Natural killer cell (primary cell): ENCODE measurements at places on chromosomes 3 and 15. TPM values are rescaled to one million over a fixed set of nuclear protein-coding genes. Genes with fewer than 3 reads are reported as not detected.

- no peak for DNase-seq
Observed at GRCh38 chr3:138418601-138419206, 15.7 kb upstream of the ESYT3 start.

DNA sequence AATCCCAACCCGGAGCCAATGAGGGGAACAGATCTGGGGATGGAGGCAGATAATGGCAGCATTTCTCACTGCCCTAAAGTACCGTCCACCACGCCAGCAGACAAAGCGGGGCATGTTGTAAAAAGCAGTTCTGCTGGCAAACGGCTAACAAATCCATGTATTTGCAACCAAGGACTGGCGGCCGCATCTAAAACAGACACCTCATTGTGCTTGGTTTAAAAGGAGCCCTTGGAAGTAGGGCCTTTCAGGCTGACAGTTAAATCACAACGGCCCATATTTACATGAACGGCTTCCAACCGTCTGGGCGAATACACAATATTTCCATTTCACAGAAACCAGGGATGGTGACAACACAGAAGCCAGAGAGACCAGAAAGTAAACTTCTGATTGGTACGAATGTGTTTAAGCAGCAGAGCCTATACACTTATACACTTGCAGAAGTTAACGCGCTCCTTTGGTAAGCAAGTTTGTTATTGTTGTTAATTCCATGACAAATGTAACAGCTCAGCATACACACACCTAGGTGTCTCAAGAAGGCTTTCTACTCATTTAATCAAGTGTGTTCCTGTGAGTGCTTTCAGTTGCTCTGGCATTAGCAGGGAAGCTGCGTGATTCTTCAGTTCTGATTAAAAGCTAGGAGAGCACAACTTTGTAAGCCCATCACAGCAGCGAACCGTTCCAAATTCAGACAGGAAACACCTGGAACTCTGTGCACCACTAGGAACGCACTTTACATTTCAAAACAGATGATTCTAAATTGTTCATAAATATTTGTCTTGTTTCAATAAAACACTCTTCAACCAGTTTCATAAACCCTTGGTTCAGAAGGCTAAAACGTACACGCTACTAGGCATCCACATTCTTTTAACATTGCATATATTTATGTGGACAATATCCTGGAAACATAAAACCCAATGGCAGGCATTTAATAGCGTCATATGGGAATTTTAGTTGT lies 112.9 kb downstream of the PDZRN3 start:
- no peak for DNase-seq

GRCh38 chr3:123491966-123492587 lies 43.2 kb upstream of the ADCY5 start:
- no peak for DNase-seq

DNA sequence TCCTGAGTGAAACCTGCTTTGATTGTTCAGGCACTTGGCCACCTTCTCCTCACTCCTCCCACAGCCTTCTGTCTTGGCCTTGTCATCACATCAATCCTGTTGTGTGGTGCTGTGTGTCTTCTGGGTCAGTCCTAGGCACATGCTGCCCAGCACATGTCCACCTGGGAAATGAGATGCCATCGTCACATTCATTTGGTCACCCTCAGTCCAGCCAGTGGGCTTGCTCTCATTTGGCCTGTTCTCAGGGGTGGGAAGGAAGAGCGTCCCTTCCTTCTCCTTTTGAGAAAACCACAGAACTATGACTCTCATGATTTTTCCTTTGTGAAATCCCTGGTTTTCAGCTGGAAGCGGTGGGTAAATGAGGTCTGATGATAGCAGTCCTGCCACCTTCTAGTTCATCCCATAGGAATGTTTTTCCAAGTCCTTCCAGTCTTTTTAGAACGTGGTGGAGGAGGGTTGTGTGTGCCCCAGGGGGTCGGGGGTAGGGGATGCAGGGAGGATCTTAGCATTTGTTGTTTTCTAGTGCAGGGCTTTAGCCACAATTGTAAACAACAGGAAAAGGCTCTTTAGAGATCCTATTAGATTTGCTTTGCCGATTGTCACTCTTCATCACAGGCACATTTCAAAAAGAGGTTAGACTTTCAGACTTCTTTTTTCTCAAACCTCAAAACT lies 8.4 kb upstream of the PLA1A start:
- no peak for DNase-seq

DNA sequence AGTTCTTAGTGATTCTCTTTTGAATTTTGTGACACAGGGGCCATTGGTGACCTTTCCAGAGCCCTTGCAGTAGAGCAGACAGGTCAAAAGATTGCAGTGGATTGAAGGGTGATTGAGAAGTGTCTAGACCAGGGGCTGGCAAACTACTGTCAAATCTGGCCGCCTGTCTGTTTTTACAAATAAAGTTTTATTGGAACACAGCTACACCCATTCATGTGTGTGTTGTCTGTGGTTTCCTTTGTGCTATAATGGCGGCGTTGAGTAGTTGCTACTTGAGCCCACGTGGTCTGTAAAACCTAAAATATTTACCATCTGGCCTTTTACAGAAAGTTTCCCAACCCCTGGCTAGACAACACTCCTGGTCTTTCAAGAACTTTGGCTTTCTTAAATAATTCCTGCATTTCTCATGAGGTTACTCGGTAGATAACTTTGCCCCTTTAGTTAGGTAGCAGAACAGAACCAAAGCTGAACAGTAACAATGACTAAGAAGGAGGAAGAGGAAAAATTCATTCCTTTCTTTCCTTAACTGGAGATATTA lies 265.1 kb upstream of the NR2E3 start:
- no peak for DNase-seq

DNA sequence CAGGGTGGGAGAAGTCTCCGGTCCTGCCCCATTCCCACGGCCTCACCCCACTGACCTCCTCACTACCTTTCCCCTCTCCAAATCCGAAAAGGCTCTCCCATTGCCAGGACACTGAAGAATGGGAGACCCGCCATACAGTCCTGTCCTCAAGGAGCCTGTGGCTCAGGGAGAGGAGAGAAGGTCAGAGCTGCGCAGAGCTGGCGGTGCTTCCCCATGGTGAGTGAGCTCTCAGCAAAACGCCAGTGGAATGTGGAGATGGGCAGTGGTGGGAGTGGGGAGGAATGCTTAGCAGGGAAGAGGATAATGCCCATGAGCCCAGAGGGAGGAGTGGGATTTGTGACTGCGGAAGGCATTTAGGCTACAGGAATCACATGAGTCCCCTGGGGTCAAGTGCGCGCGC lies 20.1 kb downstream of the FAM43A start:
- no peak for DNase-seq

GRCh38 chr15:22806156-22806555 lies 19.7 kb downstream of the NIPA1 start:
- DNase-seq = no peak

- no peak for DNase-seq
Observed at GRCh38 chr15:72271895-72272212, 500 bp downstream of the PARP6 start.

GRCh38 chr3:39379778-39380155 lies 3.4 kb upstream of the SLC25A38 start:
- DNase-seq = no peak

DNA sequence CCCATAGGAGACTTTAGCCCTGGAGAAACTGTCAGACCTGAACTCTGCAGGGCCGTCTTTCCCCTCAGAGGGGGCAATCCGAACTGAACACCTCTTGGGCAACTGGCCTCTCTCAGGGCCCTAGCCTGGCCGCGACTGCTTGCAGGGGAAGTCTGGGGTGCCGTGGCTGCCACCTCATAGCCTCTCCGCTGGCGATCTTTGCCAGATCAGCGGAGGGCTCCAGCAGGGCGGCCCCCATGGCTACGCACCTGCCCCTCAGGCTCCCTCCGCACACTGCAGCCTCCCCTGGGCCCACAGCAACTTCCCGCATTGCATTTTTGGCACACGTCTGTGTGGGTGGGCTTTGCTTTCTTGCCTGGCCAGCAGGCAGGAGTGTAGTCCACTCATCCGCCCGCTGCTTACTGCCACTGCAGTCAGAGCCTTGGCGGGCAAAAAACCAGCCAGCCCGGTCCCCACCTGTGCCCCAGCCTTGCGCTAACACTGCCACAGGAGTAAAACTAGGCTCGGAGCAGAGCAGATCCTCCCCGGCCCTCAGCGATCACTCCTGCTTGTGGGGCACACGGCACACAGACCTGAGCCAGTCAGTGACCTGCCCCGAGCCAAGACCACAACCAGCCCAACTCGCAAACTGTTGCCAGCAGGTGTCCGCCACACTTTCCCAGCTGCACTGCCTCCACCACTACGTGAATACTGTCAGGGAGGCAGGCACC lies 266.8 kb upstream of the CBLB start:
- DNase-seq = no peak

DNA sequence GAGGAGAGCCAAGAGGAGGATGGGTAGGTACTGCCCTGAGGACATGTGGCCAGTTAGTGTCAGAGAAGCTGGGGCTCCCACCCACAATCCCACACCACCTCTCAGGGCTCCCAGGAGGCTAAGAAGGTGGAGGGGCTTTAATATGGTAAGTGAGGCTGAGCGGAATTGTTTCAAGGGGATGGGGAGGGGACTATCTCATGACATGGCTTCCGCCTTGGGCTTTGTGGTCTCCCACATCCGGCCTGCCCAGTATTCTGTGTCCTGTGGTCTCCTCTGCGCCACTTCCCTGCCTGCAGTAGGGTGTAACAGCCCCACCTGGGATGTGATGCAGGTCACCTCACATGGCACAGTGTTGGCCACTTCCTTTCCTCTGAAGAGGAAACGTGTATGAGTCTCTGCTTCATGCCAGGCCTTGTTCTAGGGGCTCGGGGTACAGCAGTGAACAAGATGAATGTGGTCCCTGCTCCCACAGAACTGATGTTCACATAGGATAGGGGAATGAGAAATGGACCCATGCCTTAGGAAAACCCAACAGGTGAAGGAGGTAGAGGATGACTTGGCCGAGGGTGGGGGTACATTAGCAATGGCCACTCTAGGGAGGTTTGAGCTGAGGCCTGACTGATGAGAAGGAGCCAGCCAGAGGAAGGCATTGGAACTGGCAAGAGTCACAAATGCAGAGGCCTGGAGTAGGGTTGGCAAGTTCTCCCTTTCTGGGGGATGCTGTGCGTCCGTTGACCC lies 3.2 kb downstream of the NEIL1 start:
- DNase-seq = peak; percentile 87

- DNase-seq = no peak
Observed at GRCh38 chr3:82132210-82133069, 371.0 kb upstream of the GBE1 start.

GRCh38 chr3:157572559-157573270 lies 69.5 kb upstream of the VEPH1 start:
- DNase-seq = no peak

DNA sequence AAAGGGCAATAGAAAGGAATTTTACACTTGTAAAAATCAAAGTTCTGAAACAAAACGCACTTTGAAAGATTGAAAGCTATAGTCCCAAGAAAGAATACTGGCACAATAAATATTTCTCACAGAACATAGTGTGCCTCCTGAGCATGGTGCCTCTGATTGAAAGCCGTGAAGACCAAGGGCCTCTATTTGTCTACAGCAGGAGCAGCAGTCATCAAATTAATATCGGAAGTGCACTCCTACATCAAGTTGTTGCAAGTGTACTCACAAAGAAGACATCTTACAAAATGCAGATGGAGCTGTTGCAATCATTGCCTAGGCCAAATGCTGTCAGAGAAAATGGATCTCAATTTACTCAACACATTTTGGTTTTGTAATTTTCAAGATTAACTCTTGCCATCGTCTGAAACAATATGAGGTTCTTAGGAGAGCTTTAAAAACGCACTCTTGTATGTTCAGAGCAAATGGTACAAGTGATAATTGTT lies 9.2 kb upstream of the WDR49 start:
- no peak for DNase-seq

- no peak for DNase-seq
Observed at GRCh38 chr15:66308531-66308930, 15.2 kb downstream of the DIS3L start.

DNA sequence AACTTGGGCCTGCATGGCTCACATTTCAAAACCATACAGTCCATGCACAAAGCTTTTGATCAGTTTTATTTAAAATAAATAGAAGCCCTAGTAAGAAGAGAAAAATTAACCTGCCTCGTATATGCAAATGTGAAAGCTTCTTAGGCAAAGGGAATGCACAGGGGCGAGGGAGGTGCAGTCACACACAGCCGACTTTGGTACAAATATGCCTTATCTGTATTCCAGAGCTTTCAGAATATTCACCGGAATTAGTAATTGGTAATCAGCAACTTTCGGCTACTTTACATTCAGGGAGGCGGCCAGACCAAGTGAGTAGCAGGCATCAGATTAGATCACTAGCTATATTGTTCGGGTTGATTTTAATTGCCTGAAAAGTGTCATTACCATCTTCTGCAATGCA lies 7.5 kb downstream of the CNTN3 start:
- no peak for DNase-seq

DNA sequence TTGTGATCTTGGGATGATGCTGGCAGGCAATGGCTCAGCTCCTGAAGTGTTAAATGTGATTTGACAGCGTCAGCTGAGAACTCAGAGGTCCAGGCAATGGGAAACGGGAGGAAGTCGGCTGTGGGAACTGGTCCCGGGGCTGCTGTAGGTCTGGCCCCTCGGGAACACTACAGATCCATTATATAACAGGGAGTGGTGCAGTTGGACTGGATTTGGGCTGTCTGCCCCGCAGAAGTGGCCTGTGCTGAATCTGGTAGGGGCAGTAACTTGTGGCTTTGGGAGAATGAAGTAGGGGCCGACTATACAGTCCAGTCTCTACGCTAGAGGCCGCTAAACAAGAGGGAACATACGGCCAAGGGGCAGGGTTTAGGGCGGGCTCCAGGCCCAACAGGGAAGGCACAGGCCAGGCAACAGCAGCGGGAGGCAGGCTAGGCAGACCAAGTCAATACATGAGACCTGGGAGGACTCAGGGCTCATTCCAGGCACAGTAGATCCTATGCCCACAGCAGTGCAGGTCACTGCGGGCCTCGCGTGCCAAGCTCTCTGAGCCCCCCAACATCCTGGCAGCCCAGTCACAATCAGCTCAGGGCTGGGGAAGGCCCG lies 20.3 kb upstream of the IL16 start:
- DNase-seq = no peak

- no peak for DNase-seq
Observed at GRCh38 chr3:76917436-76917835, 122.5 kb upstream of the ROBO2 start.

GRCh38 chr3:161800985-161801559 lies 304.5 kb downstream of the OTOL1 start:
- DNase-seq = no peak

GRCh38 chr15:94259121-94259751 lies 27.9 kb downstream of the MCTP2 start:
- DNase-seq = no peak

DNA sequence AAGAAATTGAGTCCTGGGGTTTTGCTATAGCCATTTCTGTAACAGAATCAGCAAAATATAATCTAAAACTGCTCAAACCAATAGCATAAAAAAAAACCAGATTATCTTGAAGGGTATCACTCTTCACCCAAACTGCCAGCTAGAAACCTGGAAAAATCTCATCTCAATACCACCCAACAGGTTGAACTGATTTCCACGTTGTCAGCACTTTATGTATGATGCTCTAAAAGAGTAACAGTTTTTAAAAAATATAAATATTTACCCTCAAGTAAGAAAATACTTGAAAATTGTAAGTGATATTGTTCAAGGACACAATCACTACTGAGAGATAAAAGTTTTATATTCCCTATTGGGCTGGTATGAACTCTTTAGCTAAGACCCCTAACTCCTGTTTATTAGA lies 451.3 kb downstream of the EPHA3 start:
- no peak for DNase-seq

Gene NUSAP1
- 9.4 TPM for total RNA-seq

Gene HEG1
- 68.1 TPM for total RNA-seq

Gene SPATA16
- total RNA-seq = not detected

Gene RETNLB
- total RNA-seq = not detected

Gene BRK1
- 65.8 TPM for total RNA-seq

Gene CLDN1
- not detected for total RNA-seq

Gene CHST13
- total RNA-seq = 0.19 TPM

Gene CKMT1A
- total RNA-seq = not detected

Gene TP63
- not detected for total RNA-seq
